Tibial nerve (tissue), 4 donors: ENCODE measurements at places on chromosomes 2 and 18.

GRCh38 chr18:77108821-77109647, 23.5 kb downstream of the MBP start:
- no peak for DNase-seq

GRCh38 chr2:48588745-48589144, 28.9 kb upstream of the GTF2A1L start:
- DNase-seq = no peak

GRCh38 chr2:152466041-152466440, 131.1 kb downstream of the FMNL2 start:
- no peak for DNase-seq

- no peak for DNase-seq
Measured at GRCh38 chr2:80190166-80190565, 114.4 kb downstream of the LRRTM1 start.
